ENCODE measurements at places on chromosomes 13 and 19.
A peak's percentile ranks its signal among the peaks of the same experiment; 100 is the strongest.

- DNase-seq, result no peak
Measured at GRCh38 chr19:40143612-40144011, 47.6 kb upstream of the MAP3K10 start.

GRCh38 chr13:104510422-104510821 lies 1444.2 kb upstream of the SLC10A2 start:
- DNase-seq, result no peak

DNA sequence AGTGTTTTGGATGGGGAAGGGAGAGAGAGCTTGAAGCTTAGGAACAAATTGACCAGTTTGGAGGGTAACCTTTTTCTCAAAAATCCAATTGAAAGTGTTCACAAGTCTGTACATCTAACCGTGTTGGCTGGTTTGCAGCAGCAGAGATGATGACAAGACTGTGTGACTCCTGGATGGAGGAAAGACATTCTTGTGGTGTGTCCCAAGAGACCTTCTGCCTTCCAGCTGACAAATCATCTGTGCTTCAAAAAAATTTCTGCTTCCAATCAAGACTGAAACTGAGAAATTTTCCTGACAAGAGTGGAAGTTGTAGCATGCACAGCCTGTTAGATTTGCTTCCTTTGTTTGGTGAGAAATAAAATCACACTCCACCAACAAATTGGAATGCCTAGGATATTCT lies 56.2 kb downstream of the LACC1 start:
- no peak for DNase-seq

DNA sequence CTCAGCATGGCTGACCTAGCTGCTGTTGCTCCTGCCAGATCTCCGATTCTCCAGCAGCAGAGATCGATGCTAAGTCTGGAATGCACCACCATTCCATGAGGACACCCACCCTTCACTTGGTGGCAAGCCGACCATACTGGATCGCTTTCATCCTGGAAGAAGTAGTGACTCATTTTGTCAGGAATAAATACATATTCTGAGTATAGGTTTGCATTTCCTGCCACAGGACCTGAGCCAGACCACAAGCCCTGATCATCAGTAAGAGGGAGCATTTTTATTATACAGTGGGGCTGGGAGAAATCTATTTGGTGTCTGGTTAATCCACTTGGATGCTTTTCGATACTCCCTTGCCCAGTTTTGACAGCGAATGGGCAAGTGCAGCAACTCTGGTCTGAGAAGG lies 10.9 kb upstream of the KCTD15 start:
- DNase-seq, result peak; percentile 68

- no peak for DNase-seq
Measured at GRCh38 chr19:32068793-32069192, 276.6 kb upstream of the ZNF507 start.

DNA sequence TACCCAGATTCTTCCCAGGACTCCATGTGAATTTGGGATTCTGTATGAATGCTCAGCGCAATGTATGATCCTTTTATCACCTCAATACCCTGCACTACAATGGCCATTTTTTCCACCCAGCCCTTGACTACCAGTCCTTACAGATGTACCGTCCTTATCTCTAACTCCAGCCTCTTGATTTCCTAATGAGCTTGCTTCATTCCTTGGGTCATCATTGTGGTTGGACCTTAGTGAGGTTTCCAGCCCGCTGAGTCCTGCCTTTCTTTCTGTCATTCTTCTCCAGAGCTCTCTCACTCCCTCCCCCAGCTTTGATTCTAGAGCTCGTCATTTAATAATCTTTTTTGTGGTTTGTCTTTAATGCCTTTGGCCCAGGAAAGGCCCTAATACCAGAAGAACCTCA lies 438.5 kb downstream of the ZNF536 start:
- DNase-seq, result no peak

DNA sequence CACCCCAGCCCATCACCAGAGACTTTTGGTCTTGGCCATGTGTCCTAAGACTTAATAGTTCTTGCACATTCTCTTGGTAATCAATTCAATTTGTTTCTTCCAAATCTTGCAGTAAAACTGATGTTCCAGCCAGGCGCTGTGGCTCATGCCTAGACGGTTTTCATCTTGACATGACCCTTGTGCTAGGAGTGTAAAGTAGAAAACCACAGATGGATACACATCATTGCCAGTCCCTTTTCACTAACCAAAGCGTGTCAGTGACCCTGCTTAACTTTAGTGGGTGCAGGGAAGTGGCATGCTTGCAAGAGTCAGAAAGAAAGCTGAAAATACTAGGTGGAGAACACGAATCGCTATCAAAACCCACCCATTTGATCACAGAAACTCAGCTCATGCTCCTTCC lies 18.0 kb upstream of the CD70 start:
- no peak for DNase-seq

DNA sequence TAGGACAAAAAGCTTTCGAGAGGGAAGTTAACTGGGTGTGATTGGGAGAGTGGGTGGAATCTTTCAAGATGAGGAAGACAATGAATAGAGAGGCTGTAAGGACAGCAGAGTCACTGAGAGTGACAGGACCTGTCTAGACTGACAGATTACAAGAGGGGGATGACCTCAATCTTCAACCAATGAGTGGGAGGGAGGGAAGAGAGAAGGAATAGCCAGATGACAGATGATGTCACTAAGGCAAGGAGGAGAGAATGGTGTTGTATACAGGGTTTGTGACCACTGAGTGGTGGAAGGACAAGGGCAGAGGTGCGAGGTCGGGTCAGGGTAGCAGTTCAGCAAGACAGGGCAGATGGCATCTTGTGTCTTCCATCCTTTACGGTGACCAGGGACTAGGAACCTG lies 5.8 kb upstream of the ILF3 start:
- DNase-seq, result no peak

GRCh38 chr19:30551271-30551670 lies 179.1 kb downstream of the ZNF536 start:
- DNase-seq, result no peak

DNA sequence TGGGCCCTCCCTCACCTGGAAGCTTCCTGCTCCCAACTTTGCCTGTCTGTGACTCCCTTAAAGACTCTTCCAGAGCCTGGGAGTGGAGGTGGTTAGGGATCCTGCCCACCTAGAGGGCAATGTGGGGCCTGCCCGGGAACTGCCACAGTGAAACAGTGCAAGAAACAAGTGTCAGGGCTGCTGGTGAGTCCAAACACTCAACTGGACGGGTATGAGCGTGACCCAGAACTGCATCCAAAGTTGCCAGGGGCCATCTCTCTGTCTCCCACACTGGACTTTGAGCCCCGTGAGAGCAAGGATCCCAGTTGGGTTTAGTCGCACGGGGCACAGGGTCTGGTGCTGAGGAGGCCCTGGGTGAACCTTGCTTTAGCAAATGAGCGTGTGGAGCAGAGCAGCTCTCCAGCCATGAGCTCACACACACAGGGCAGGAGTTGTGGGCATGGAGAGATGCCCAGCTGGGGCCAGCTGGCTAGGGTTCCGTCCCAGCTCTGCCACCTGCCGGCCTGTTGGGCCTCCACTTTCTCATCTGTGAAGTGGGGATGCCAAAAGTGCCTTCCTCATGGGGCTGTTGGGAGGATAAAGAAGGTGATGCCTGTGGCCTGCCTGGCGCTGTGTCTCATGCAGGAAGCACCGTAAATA lies 2.8 kb upstream of the NUMBL start:
- DNase-seq, result no peak

GRCh38 chr19:42229855-42230351 lies 9.8 kb downstream of the ZNF526 start:
- no peak for DNase-seq

- DNase-seq, result peak; percentile 91
Measured at GRCh38 chr13:30870049-30870884, 35.8 kb upstream of the MEDAG start.

DNA sequence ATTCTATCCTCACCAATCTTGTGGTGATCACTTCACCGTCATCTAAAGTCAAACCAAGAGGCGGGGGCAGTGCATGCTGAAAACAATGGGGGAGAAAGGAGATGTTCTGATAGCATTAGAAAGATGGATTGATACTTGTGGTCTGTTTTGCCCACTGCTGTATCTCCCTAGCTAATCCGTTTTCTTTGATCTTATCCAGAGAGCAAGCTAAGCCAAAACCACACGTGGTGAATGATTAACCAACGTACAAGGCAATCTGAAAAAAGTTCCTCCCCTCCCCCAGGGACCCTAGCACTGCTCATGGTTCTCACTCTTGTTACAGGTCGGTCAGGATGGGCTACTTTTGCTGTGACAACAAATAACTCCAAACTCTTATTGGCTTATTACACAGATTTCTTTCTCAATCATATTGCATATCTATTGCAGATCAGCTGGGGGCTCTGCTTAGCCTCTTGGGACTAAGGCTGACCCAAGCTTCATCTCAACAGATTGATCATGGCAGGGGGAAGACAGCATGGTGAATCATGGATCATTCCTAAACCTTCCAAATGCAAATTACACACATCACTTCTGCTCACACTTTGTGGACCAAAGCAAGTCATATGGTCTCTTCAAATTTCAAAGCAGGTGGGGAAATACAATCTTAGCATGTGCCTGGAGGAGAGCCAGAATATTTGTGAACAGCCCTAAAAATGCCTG lies 11.9 kb upstream of the C13orf42 start:
- DNase-seq, result no peak

GRCh38 chr13:42116225-42116624 lies 67.8 kb downstream of the DGKH start:
- no peak for DNase-seq

DNA sequence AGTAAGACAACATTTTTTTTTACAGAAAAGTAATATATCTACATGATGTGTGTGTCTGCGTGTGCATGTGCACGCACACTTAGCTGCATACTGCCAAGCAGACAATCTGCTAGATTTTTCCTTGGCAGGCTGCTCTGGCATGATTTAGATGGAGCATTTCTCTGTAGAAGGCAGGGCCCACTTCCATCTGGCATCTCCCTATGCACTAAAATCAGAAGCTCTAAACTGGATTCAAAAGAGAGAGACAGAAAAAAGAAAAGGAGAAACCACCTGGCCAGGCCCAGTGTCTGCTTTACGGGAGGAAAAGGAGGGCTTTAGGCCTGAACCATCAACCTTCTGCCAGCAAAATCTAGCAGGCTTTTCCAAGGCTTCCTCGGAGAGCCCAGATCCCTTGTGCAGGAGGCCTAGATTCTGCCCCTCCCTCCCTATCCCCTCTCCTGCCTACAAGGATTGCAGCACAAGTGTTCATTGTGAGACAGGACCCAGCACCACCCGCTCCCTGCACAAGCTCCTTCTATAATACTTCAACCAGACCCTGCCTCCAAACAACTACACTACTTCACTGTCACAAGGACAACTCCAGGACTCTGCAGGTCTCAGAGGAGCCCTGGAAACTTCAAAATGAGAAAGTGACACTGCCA lies 99.3 kb downstream of the DOCK9 start:
- DNase-seq, result no peak

DNA sequence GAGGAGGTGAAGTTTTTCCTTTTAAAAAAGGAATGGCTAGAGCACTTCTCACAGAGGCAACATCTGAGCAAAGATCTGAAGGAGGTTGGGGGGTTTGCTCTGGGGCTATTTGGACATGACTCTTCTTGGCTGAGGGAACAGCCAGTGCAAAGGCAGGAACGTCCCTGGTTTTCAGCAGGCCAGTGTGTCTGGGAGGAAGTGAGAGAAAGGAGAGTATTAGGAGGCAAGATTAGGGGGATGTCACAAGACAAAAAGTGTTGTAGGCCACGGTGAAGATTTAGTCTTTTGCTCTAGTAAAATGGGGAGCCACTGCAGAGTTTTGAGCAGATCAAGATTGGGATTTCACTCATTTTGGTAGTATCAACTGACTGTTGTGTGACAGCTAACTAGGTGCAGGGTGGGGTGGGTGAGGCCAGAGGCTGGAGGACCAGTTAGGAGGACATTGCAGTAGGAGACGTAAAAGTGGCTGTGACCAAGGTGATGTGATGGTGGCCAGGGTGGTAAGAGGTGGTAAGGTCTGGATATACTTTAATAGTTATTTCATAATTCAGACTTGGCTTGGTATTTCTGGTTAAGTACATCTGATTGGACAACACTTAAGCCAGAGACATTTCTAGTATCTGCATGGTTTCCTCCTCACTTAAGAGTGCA lies 40.6 kb downstream of the WDFY2 start:
- no peak for DNase-seq

GRCh38 chr19:11145536-11145924 lies 10.1 kb downstream of the SPC24 start:
- DNase-seq, result no peak

- DNase-seq, result no peak
Measured at GRCh38 chr19:43956827-43957226, 5.8 kb downstream of the ZNF221 start.

DNA sequence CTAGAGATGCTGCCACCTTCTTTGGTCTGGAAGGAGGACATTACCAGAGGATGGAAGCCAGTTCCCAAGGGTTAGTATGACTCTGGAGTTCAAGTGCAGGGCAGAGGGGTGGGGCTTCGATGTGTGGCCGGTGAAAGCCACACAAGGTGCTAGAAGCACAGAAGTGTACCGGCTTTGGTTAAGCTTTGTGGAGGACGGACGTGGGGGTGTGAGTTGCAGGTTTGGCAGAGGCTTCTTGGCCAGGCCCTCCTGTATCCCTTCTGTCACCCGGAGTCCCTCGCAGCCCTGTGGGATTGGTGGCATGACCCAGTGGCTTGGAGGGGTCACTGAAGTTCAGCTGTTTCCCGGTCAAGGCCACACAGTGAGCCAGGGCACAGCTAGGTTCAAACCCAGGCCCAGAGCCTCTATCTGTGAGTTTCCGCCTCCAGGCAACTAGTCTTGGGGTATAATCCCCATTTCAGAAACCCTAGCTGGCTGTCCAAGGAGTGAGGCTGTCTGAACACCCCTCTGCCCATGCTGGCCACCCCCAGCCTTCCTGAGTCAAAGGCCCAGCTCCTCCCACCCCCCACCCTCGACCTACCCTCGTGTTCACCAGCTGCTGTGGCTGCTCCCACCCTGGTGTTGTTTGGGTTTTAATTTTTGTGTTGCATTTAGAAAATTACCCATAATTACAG lies 4.6 kb upstream of the SSBP4 start:
- DNase-seq, result no peak

GRCh38 chr13:44044547-44045179 lies 165.0 kb downstream of the LACC1 start:
- DNase-seq, result no peak

DNA sequence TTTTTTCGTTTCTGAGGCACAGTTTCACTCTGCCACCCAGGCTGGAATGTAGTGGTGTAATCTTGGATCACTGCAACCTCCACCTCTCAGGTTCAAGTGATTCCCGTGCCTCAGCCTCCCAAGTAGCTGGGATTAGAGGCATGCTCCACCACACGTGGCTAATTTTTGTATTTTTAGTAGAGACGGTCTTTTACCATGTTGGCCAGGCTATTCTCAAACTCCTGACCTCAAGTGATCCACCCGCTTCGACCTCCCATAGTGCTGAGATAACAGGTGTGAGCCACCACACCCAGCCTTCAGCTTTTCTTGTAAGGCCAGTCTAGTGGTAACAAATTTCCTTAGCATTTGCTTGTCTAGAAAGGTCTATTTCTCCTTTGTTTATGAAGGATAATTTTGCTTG lies 46.2 kb downstream of the ZNF568 start:
- DNase-seq, result no peak
